ENCODE measurements at places on chromosomes 13 and 19.

GRCh38 chr13:48233046-48233888 lies at the start of gene ITM2B:
Gene ITM2B (plus strand): TSS chr13:48233206. CDS start chr13:48233361, 155 bp downstream.
- peak; percentile 65 for DNase-seq

GRCh38 chr19:16621165-16621800 lies 6.7 kb downstream of the MED26 start:
- DNase-seq: no peak

DNA sequence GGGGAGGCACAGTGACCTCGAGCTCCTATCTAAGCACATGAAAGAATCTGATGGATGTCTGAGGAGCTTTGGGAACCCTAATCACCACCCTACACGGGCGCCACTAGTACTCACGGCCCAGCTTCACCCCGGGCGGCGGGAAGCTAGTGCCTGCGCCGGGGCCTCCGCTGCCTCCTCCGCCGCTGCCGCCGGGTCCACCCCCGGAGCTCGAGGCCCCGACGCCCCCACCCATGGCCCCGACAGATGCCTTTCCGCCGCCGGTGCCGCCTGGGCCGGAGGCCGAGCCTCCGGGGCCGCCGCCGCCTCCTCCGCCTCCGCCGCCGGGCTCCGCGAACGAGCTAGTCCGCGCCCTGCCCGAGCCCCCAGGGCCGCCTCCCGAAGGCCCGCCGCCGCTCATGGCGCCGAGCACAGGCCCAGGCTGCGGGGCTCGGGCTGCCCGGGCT lies 312 bp downstream of the GSK3A start:
- no peak for DNase-seq

DNA sequence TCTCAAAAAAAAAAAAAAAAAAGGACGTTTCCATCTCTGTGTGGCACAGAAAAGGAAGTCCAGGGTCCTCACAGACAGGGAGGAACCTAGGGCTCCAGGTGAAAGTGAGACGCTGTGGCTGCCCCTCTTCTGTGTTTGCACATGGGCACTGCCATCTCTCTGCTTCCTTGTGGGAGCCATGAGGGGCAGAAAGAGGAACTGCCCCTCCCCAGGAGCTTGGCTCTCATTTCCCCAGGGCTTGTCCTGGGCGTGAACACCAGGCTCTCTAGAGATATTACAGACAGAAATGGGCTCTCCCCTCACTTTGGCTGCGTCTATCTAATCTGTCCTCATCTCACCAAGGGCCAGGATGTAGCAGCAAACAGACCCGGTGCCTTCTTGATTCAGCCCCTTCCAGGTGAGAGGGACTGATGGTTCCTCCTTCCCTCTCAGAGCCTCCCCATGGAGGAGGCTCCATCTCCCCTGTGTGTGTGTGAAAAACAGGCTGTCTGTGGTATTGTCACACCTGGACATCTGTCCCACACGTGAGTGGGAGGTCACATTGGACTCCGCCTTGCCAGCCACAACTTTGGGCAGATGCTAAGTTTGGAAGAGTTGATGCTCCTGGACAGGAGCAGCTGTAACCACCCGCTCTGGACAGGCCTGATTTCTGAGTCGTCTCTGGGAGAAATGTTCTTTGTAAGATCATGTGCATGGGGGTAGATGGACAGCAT lies 840 bp upstream of the LILRA4 start:
- DNase-seq: peak; percentile 56

DNA sequence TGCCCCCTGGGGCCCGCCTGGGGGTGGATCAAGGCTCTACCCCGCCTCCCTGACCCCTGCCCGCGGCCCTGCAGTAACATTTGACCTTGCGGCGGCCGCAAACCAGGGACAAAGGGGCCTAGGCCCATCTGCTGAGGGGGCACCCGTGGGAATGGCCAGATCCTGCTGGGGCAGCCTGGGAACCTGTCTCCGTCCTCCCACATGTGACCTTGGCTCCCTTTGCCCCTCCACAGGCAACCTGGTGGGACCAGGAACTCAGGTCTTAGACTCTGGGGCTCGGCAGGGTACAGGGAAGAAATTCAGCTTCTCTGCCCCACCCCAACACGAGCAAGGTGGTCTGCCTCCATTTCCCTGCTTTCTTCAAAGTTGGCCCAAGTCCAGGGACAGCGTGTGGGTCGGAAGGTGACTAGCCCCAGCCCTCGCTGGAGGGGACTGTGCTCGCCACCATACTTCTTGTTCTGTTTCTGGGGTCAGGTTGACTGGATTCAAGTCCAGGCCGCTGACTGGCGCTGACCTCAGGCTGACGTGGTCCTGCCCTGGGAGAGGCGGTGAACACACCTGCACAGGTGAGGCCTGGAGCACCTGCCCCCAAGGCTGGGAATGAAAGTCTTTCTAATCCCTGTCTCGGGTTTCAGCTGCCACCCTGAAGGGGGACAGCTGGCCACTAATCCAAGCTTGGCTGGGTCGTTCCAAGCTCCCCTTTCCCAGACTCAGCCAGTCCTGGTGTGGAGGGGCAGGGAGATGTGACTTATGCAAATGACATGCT lies 2.5 kb upstream of the NR2F6 start:
- DNase-seq: no peak

- no peak for DNase-seq
These were observed 4.2 kb downstream of the KLK12 start for GRCh38 chr19:51030631-51031030.

- no peak for DNase-seq
These were observed 261.7 kb downstream of the ITGBL1 start for GRCh38 chr13:101714195-101714594.

GRCh38 chr13:96963786-96964475 lies 30.3 kb downstream of the OXGR1 start:
- DNase-seq: no peak

GRCh38 chr13:79671420-79671819 lies 190.5 kb downstream of the NDFIP2 start:
- DNase-seq: no peak

GRCh38 chr13:103451656-103452055 lies 385.4 kb upstream of the SLC10A2 start:
- no peak for DNase-seq

DNA sequence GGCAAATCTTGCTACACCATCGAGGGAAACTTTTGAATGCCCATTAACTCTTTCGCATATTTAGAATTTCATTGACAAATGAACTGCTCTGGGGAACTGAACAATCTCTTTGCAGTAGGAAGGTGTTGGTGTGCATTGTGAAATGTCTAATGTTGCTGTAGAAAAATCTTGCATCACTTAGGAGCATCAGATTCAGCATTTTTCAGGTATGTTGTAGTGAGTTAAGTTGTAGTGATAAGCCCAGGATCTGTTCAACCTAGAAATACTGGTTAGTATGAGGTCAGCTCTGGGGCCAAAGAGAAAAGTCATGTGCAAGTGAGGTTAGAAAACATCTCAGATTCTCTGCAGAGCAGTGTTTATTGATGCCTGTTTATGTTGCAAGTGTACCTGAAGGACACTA lies 4.1 kb downstream of the FRY start:
- DNase-seq: no peak

DNA sequence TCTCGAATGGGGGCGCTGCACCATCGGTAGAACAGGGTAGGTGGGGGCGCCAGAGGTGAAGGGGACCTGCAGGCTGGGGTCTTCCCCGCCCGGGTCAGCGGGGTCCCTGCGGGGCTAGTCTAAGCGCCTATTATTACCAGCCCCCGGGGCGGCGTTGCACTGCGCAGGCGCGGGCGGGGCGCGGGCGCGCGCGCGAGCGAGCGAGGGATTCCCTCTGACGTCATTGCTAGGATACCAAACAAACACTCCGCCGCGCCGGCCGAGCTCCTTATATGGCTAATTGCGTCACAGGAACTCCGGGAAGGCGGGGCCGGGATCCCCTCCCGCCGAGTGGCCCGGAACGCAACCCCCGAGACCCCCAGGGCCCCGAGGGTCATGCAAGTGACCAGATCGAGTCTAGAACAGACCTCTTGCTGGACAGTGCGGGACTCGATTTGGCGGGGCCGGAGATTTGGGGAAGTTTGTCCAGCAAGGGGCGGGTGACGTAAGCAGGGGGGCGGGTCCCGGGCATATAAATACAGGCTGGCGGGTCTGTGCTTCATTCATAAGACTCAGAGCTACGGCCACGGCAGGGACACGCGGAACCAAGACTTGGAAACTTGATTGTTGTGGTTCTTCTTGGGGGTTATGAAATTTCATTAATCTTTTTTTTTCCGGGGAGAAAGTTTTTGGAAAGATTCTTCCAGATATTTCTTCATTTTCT lies at the start of gene FOSB:
TSS of gene FOSB (plus strand) at position 541 of the 703 bp plus-strand sequence. CDS start 591 bp downstream, outside the sequence.
- peak; percentile 94 for DNase-seq

- no peak for DNase-seq
These were observed 5.1 kb downstream of the CCL25 start for GRCh38 chr19:8057545-8058270.

DNA sequence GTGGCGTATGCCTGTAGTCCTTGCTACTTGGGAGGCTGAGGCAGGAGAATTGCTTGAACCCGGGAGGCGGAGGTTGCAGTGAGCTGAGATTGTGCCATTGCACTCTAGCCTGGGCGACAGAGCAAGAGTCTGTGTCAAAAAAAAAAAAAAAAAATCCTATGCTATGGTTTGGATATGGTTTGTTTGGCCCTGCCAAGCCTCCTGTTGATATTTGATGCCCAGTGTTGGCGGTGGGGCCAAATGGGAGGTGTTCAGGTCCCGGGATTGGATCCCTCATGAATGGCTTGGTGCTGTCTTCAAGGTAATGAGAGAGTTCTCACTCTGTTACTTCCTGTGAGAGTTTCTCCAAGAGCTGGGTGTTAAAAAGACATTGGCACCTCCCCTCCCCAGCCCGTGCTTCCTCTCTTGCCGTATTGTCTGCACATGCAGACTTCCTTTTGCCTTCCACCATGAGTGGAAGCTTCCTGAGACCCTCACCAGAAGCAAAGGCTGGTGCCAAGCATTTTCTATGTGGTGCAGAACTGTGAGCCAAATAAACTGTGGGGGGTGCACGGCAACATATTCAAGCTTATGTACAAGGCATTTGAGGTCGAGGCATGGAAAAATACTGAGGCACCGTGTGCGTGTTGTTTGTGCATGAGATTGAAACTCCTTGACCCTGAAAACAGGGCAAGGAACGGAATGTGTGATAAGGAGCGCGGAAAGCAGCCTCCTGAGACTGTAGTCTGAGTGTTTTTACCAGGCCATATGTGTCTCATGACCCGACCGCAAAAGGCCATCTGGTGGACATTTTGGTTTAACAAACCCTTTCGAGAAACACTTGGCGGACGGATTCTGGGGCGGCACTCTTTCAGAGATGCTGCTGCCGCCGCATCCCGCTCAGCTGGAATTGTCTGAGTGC lies 7.3 kb downstream of the SIGLEC9 start:
- DNase-seq: no peak

GRCh38 chr13:30313311-30313710 lies 6.0 kb upstream of the KATNAL1 start:
- no peak for DNase-seq

DNA sequence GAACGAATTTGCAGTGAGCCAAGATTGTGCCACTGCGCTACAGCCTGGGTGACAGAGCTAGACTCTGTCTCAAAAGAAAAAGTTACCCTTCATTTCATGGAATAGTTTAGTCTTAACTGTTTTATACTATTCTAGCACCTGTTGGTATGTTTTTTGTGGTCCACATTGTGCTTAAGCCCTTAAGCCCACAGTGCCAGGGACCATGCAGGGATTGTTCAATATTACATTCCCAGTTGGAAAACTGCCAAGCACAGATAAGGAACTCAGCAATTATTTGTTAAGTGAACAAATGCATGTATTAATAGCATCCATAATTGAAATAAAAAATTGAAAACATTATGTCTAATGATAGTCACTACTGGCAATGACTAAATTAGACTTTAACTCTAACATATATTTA lies 193.5 kb downstream of the PCDH17 start:
- DNase-seq: no peak

- no peak for DNase-seq
These were observed 26.6 kb downstream of the SHISA2 start for GRCh38 chr13:26025196-26025595.

DNA sequence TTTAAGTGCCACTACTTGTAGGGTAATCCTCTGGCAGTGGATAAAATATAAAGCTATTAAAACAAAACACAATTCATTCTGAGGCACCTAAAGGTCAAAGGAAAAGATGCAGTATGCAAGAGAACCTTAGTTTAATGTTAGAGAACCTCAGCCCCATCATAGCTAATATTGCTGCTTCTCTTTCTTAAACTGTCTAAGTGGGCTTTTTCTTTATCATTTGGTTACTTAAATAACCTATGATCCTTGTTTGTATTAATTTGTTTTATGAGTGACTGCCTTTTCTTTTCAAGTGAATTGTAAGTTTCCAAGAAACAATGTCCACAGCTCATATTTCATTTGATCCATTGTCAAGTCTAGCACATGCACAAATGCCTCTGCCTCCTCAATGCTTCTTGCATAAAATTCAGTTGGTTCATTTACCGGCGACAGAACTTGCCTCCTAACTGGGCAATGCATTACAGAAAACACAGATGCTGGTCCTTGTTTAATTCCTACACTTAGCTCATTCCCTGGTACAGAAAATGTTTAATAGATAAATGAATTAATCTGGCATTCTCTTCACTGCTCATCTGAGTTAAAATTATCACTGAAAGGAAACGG lies 1049.8 kb downstream of the OLFM4 start:
- no peak for DNase-seq

- DNase-seq: no peak
These were observed at the start of gene LILRA5 for GRCh38 chr19:54312436-54313377. Gene LILRA5 (minus strand): TSS chr19:54313166. CDS start chr19:54313019, 147 bp downstream.

GRCh38 chr13:43387880-43388279 lies 364.5 kb downstream of the DNAJC15 start:
- no peak for DNase-seq

GRCh38 chr19:2578901-2579677 lies 103.2 kb downstream of the GADD45B start:
- peak; percentile 45 for DNase-seq

DNA sequence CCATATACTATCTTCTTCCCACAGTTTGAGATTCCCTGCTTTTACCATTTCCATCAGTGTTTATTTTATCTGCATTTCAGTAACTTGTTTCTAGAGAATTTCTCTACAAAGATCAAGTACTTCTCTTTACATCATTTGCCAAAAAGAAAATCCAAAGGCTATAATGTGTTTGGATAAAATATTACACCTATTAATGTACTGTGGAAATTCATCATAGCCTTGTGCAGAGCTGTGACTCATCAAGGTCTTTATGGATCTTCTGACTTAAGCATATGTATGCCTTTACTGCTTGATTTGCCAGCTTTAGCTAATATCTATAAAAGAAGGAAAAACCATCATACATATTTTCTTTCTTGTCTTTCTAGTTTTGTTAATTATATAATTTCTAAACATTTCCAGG lies 9.6 kb upstream of the HTR2A start:
- DNase-seq: no peak

- DNase-seq: no peak
These were observed 2.1 kb upstream of the TUBA3C start for GRCh38 chr13:19183676-19184075.

- no peak for DNase-seq
These were observed 22.6 kb downstream of the NDFIP2 start for GRCh38 chr13:79503473-79504017.

- DNase-seq: no peak
These were observed 9.5 kb downstream of the ATG4D start for GRCh38 chr19:10553087-10553667.
